ENCODE measurements at places on chromosomes 2 and 18. TPM values are rescaled to one million over a fixed set of nuclear protein-coding genes. Genes with fewer than 3 reads are reported as not detected.

The RAD51AP2 gene
- 0.25 TPM for total RNA-seq

DNA sequence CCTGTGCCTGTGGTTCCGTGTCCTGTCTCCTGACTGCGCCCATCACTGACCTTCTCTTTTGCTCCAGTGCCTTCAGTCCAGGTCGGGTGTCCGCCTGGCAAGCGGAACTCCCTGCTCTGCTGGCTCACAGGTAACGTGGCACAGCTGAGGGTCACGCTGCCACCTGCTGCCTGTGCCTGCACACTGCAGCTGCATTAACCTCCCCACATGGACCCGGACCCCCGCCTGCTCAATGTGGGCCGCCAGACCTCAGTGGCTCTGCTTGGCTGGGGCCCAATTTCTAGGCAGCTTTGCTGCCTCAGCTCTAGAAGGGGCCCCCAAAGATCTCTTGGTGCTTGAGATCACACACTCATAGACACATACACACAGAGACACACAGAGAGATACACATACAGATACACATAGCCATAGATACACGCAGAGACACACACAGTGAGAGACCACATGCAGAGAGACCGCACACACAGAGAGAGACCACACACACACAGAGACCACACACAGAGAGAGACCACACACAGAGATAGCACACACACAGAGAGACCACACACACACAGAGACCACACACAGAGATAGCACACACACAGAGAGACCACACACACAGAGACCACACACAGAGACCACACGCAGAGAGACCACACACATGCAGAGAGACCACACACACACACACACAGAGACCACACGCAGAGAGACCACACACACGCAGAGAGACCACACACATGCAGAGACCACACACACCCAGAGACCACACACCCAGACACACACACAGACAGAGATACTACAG, 14.9 kb upstream of the CNNM3 start:
- H3K27ac ChIP-seq = no peak overlapping the region
- peaks cover 8% of the 10 kb centered on the region for H3K4me1 ChIP-seq
- H3K4me3 ChIP-seq = no peak overlapping the region
- peaks cover 22% of the 10 kb centered on the region for H3K36me3 ChIP-seq

The KIAA2012 gene
- not detected for total RNA-seq

DNA sequence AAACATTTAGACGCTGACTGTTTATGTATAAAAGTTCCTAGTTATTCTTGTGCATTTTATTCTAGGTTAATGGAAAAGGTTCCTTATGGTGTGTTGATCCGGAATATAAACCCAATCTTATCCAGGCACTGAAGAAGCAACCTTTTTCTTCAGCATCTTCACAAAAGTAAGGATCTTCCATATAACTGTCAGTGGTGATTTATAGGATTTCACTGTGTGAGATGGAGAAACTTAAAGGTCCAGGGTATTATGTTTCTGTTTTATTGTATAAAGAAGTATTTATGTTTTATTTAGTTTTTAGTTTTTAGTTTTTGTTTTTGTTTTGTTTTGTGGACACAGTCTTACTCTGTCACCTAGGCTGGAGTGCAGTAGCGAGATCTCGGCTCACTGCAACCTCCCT, 171.0 kb upstream of the STON1 start:
- DNase-seq = no peak
- H3K27me3 ChIP-seq = no peaks in the 10 kb centered on the region
- no peak overlapping the region for H3K4me3 ChIP-seq
